Activated T-helper 17 cell treated with anti-CD3 and anti-CD28 coated beads, Interleukin-2, amount 50 U/mL, for 72 hours (primary cell): ENCODE measurements at places on chromosomes 6 and 20. TPM values are rescaled to one million over a fixed set of nuclear protein-coding genes. Genes with fewer than 3 reads are reported as not detected.

SAMHD1 gene
- total RNA-seq = 64.6 TPM

GRCh38 chr20:49186535-49187329 lies 1.4 kb downstream of the STAU1 start:
- peak; percentile 49 for ATAC-seq

DNA sequence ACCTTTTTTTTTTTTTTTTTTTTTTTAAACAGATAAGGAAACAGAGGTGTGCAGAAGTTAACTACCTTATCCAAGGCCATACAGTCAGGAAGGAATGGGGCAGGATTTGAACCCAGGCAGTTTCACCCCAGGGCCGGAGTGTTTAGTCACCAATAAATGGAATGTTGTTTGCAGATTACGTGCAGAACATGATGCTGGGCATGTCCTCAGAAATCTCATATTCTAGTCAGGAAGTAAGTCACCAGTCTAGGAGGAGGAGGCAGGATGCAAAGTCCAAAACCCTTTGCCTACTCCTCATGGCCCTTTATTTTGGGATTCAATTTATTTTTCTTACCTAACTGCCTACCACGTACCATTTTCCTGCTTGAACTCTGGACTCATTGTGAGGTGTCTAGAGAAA lies 57.1 kb upstream of the LRRC1 start:
- no peak for ATAC-seq

GRCh38 chr6:116087437-116088027 lies 13.1 kb upstream of the NT5DC1 start:
- peak; percentile 35 for ATAC-seq

VNN1 gene
- total RNA-seq = not detected

RNF182 gene
- not detected for total RNA-seq

DNA sequence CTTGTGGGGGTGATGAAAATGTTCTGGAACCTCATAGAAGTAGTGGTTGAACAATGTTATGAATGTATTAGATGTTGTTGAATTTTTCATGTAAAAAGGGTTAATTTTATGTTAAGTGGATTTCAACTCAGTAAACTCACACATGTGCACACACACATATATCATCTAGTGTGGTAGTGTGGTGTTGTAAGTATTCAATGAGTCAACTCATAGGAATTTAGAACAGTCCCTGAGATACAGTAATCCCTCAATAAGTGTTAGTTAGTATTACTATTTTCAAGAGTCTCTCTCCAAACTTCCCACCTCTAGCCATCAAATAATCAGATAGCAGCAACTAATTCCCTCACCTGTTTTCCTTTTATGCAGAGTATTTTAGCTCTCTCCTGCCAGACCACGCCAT lies 563.1 kb upstream of the JARID2 start:
- ATAC-seq = peak; percentile 68

DNA sequence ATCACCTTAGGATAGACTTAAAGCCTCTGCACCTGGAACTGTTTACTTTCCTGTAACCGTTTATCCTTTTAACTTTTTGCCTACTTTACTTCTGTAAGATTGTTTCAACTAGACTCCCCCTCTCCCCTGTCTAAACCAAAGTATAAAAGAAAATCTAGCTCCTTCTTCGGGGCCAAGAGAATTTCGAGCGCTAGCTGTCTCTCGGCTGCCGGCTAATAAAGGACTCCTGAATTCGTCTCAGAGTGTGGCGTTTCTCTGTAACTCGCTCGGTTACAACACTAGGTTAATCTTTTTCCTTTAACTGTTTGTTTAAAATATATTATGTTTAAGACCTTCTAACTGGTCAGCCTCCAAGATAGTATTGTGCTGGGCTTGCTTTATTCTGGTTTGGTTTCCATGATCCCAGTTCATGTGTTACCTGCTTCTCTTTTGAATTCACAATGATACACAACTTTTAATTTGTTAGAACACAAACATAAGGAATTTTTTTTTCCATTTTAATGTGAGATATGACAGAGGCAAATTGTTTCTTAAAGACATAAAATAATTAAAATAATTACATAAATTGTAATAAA lies 8.7 kb upstream of the NQO2 start:
- no peak for ATAC-seq

GRCh38 chr6:147207837-147208754 lies 3.9 kb downstream of the STXBP5 start:
- ATAC-seq = no peak

RIPOR2 gene
- 113 TPM for total RNA-seq

PRR18 gene
- not detected for total RNA-seq
